ENCODE measurements at places on chromosomes 6 and 20.

- DNase-seq: no peak
These were observed 1.9 kb downstream of the PRELID3B start for GRCh38 chr20:59040667-59041066.

DNA sequence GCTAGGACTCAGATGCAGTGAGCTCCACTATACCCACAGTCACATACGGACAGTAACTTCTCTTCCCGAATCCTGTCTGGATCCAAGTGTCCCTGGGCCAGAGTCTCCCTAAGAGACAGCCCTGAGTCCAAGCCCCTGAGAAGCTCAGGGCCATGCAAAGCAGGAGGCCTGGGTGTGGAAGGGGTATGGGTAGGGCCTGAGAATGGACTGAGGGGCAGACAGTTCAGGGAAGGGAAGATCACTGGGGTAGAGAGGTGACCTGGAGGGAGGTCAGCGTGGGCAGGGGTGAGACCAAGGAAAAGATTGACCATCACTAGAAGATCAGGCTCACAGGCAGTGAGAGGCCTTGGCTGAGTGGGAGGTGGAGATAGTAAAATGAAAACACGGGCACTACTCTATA, 8.8 kb downstream of the RPS6KA2 start:
- DNase-seq: no peak

DNA sequence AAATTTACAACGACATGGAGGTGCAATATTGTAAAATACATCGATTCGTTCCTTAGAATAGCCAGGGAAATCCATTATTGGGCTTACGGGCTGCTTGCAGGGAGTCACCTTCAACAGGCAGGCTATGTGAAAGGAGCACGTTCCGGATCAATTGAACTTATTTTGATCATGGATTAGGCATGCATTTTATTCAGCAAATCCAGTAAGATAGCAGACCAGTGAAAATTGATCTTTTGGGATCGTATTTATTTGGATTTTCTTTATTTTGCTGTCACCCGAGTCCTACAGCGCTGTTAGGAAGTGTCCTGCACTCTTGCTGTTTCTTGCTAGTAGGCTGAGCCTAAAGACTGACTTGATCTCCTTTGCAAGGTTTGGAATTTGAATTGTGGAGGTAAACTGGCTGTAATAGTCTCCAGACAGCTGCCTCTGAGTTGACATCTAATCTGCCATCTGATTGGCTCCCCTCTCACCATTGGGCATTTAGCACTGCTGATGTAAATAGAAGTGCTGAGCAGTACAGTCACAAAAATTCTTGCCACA, 3.0 kb downstream of the ARID1B start:
- no peak for DNase-seq

- no peak for DNase-seq
These were observed 264.5 kb downstream of the CDH4 start for GRCh38 chr20:61516346-61517208.

Measured in Right ventricle myocardium superior (tissue), 1 donor.